ELR (cell line): ENCODE measurements at places on chromosomes 1 and 21.

- DNase-seq = peak; percentile 82
Observed at GRCh38 chr1:219812491-219813203, 115.7 kb downstream of the SLC30A10 start.

GRCh38 chr1:203481196-203481595 lies 5.6 kb downstream of the PRELP start:
- no peak for DNase-seq

- DNase-seq = no peak
Observed at GRCh38 chr1:147247656-147248238, 5.3 kb downstream of the CHD1L start.

DNA sequence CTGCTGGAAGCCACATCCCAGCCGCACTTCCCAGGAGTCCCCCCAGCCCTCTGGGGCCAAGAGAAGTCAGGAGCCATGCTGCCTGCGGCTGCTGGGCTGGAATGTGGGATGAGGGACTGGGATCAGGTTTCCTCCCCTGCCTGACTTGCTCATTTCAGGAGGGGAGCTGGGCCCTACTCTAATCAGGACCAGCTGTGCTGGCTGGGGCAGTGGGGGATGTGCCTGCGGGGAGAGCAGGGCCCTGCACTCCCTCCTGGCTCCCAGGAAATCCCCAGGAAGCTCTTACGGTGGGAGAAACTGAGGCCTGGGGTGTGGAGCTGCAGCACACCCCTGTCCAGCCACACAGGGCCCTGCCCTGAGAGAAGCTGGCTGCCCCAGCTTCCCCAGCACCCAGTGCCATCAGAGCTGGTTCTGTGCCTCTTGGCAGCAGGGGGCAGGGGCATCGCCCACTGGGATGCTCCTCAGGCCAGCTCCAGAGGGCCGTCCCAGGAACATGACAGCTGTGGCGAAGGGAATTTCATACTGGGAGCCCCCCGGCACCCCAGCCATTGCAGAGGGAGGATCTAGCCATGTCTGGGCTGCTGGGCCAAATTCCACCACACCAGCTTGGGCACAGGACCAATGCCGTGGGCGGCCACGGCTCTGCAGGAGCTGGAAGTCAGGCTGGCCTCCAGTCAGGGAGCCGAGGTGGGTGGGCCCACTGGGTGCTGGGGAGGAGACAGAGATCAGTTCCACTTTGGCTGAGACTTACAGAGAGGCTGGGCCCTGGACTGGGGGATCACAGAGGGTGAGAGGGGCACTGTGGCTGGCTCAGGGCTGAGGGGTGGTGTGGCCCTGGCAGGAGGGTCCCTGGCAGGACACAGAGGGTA lies 21.3 kb upstream of the PRSS38 start:
- DNase-seq = peak; percentile 31

DNA sequence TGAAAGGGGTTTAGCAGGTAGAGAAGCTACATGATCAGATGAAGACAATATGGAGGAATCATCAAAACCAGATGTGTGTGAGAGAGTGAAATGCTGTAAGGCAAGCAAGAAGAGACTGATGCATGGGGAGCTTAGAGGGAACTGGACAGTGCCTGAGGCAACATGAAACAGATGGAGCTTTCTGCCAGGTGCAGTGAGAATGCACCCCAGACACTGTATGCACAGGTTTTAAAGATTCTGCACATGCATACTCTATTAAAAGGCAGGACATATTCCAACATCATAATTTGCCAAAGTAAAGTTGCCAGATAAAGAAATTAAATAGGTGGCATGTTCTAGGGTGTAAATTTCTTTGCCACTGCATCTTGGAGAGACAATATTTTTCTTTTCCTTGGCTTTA lies 200.1 kb downstream of the AMY1C start:
- no peak for DNase-seq

DNA sequence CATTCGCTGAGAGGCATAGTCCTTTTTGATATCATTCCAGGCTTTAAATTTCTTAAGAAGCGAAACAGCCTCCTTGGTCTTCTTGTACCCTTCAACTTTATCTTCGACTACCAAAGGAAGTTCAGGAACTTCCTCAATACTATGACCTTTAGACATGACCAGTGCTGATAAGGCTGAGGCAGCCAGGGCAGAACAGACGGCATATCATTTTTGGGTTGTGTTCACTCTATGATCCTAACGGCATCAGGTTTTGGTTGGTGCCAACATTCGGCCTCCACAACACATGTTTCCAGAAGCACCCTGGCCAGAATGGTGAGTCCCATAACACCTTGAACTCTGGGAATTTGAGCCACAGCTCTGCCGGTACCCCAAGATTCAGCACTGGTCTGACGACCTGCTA lies 31.4 kb upstream of the MYOC start:
- no peak for DNase-seq

DNA sequence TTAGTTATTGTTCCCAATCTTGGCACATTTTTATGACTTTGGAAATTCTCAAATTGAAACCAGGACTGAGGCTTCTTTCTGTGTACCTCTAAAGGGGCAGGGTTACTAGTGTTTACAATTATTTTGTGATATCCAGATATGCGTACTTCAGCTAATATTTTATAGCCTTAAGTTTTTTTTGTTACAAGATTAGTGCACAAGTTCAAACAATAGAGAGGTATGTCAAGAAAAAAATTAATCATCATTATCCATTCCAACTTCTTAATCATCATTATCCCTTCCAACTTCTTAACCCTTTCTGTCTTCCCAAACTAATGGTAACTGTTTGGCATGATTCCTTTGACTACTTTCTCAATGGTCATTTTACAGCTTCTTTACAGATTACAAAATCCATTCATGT lies 272.9 kb upstream of the C1orf105 start:
- DNase-seq = no peak
